ENCODE measurements at places on chromosomes 3 and 15.

DNA sequence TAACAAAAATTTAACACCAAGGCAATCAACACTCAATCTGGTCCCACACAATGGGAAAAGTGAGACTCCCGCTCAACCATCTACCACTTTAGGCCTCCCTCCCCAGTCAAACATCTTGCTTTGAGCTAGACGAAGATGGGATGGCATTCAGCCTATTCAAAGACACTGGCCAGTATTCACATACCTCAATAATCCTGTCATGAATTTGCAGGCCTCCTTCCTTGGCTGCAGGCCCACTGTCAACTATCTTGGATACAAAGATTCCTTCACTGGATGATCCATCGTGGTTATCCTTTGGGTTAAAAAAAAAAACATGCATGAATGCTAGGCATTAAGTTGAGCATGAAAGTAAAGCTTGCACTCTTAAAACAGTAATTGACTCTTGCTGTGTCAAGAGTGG, 22.6 kb downstream of the PDZRN3 start:
- DNase-seq: no peak

DNA sequence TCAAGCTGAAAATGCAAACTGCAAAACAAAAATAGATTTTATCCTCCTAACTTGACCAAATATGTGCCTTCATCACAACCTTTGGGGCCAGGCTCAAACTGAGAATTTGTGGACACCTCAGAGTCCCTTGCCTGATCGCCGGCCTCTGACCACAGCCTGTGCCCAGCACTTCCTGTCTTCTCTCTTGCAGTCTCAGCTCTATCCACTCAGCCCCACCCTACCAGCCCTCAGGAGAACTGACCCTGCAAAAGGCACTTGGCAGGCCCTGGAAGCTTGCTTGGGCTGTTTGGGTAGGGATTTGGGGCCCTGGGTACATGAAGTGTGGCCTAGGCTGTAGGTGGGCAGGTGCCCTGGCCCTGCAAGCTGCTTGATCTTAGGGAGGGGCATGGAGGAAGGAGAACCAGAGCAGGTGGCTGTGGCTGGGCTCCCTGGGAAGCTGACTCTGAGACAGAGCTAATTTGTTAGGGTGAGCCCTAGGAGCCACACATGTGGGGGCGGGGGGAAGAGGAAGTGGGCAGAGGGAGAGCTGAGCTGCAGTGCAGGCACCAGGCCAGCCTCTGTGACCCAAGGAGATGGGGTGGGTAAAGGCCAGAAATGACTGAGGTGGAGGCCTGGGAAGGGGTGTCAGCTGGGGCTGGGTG, 8.6 kb downstream of the CLEC3B start:
- DNase-seq: peak; percentile 23

GRCh38 chr15:99438224-99438585, 127.6 kb upstream of the MEF2A start:
- DNase-seq: no peak

DNA sequence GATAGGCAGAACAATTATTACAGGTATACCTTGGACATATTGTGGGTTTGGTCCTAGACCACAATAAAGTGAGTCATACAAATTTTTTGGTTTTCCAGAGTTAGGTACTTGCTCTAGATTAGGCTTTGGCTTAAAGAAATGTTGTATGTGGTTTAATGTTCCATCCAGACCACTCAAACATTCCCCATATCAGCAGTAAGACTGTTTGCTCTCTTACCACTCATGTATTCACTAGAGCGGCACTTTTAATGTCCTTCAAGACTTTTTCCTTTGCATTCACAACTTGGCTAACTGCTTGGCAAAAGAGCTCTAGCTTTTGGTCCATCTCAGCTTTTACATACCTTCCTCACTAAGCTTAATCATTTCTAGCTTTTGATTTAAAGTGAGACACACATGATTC, 250.5 kb upstream of the SETMAR start:
- DNase-seq: no peak

- DNase-seq: no peak
Measured at GRCh38 chr15:60551781-60552161, 72.8 kb upstream of the ICE2 start.
